ENCODE measurements at places on chromosomes 5 and 9. TPM values are rescaled to one million over a fixed set of nuclear protein-coding genes. Genes with fewer than 3 reads are reported as not detected.

- peak overlapping the region; percentile 48 for H3K27ac ChIP-seq
- peaks cover 97% of the 10 kb centered on the region for H3K36me3 ChIP-seq
- no peaks in the 10 kb centered on the region for H3K27me3 ChIP-seq
- H3K4me3 ChIP-seq = no peak overlapping the region
Measured at GRCh38 chr5:150124111-150124557, 31.5 kb downstream of the PDGFRB start.

Gene KIAA0825
- total RNA-seq = 2.4 TPM

- no peak overlapping the region for H3K4me3 ChIP-seq
- H3K4me1 ChIP-seq = no peaks in the 10 kb centered on the region
- H3K36me3 ChIP-seq = no peaks in the 10 kb centered on the region
- H3K27ac ChIP-seq = no peak overlapping the region
Measured at GRCh38 chr5:173300389-173301047, 27.7 kb downstream of the STC2 start.

GRCh38 chr5:16618138-16618897, 1.5 kb upstream of the RETREG1 start:
- no peak for DNase-seq
- H3K27me3 ChIP-seq = no peaks in the 10 kb centered on the region
- H3K4me3 ChIP-seq = no peak overlapping the region
- no peaks in the 10 kb centered on the region for H3K36me3 ChIP-seq

GRCh38 chr9:106738109-106738508, 124.9 kb upstream of the ZNF462 start:
- H3K27ac ChIP-seq = no peak overlapping the region
- H3K27me3 ChIP-seq = no peaks in the 10 kb centered on the region
- DNase-seq = no peak
- H3K36me3 ChIP-seq = no peaks in the 10 kb centered on the region
- no peak overlapping the region for H3K4me3 ChIP-seq

DNA sequence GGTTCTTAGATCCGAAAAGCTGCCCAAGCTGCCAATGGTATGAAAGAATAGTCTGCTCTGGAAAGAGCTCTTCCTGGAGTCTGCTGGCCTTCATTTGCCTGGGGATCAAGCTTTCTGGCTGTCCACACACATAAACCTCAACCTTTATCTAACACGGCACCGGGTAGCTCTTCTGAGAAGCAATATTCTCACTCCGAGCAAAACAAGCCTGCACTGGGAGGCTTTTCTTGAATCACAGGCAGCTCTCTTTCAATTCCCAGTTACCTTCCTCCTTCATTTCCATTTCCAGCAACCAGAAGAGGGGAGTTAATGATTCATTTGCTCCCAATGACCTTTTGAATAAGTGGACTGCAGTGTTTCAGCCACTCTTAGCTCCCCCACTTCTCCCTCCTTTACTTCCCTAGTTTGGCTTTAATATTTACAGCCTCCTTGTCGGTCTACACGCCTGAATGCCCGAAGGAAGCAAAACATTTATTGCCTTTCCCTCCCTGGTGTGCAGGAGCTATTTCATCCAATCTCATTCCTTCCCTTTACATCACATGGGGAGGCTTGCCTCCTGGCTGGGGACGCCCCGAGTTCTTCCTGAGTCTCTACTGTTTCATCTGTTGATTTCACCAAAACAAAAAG, 187.1 kb downstream of the ARHGEF28 start:
- no peak overlapping the region for H3K4me3 ChIP-seq
- peaks cover 6% of the 10 kb centered on the region for H3K4me1 ChIP-seq
- no peaks in the 10 kb centered on the region for H3K36me3 ChIP-seq
- no peak overlapping the region for H3K27ac ChIP-seq
- H3K27me3 ChIP-seq = no peaks in the 10 kb centered on the region

Gene LHX6
- 141 TPM for total RNA-seq

DNA sequence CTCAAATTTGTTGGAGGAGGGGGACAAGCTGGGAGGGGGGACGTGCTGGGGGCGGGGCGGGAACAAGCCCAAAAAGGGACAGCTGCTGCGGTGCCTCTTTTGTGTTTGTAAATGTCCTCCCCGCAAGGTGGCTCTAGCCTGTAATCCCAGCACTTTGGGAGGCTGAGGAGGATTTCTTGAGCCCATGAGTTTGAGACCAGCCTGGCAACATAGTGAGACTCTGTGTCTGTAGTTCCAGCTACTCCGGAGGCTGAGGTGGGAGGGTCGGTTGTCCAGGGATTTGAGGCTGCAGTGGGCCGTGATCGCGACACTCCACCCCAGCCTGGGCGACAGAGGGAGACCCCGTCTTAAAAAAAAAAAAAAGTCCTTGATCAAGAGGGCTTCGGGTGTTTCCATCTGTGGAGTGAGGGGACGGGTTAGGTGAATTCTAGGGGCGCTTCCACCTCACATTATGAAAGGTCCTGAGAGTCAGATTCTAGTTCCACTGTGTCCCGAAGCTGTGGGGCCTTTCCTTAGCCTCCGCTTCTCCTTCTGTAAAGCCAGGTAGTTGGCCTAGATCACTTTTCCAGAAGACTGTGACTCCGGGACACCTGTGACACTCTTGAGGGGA, 779 bp upstream of the CTNNA1 start:
- H3K4me3 ChIP-seq = peak overlapping the region; percentile 98
- H3K4me1 ChIP-seq = peaks cover 6% of the 10 kb centered on the region
- H3K27ac ChIP-seq = peak overlapping the region; percentile 100
- no peaks in the 10 kb centered on the region for H3K36me3 ChIP-seq
- no peak for DNase-seq
- H3K27me3 ChIP-seq = no peaks in the 10 kb centered on the region
